ENCODE measurements at places on chromosomes 13 and 19.
A peak's percentile ranks its signal among the peaks of the same experiment; 100 is the strongest.

DNA sequence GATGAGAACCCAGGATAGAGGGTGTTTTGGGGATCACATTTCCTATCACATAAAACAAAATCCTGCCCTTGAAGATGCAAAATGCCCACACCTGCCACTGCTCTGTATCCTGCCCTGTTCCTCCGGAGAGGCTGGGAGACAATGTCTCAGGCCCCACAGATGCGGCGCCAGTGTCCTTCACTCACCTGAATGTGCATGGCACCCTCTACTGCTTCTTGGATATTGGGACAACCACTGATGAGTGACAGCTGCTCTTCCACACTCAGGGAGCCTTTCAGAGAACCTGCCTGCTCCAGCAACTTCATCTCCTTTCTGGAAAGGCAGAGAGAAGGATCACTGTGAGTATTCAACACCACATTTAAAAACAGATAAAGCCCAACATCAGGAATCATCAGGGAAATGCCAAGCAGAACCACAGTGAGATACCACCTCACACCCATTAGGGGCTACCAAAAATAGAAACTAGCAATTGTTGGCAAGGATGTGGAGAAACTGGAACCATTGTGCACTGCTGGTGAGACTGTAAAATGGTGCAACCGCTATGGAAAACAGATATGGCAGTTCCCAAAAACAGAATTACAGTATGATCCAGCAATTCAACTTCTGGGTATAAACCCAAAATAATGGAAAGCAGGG, 36.4 kb downstream of the CRYL1 start:
- peak; percentile 91 for DNase-seq

- DNase-seq = no peak
Observed at GRCh38 chr13:22311734-22312404, 641.0 kb downstream of the FGF9 start.

GRCh38 chr13:110309661-110310524, 2.8 kb downstream of the COL4A2 start:
- DNase-seq = no peak

- DNase-seq = no peak
Observed at GRCh38 chr13:60043262-60043661, 120.5 kb downstream of the DIAPH3 start.

- DNase-seq = no peak
Observed at GRCh38 chr19:46670813-46671212, 9.8 kb upstream of the DACT3 start.

GRCh38 chr13:109126891-109127641, 497.7 kb downstream of the MYO16 start:
- no peak for DNase-seq

DNA sequence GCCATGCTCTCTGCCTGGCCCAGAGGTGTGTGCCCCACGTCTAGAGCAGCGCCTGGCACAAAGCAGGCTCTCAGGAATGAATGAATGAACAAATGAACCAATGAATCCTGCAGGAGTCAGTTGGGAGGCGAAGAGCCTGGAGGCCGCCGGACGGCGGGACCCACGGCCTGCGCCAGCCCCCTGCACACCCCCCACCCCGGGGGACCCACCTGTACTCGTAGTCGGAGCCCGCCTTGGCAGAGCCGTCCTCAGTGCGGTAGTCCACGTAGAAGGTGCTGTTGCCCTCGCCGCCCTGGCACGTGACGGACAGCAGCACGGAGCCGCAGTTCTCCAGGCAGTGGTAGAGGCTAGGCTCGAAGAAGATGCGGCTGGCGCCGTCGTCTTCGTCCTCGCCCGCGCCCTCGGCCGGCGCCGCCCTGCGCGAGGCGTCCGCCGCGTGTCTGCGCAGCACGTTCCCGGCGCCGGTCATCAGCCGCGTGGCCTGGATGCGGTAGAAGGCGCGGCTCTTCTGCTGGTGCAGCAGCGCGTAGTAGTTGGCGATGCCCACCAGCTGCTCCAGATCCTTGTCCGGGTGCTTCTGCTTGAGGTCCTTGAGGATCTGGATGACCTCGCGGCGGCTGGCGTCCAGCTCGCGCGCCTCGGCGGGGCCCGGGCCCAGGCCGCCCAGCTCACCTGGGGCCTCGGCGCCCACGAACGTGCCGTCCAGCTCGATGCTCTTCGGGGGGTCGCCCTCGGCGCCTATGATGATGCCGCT, 14.8 kb downstream of the SLC8A2 start:
- DNase-seq = no peak

GRCh38 chr19:16208064-16208759, 10.5 kb downstream of the AP1M1 start:
- no peak for DNase-seq

DNA sequence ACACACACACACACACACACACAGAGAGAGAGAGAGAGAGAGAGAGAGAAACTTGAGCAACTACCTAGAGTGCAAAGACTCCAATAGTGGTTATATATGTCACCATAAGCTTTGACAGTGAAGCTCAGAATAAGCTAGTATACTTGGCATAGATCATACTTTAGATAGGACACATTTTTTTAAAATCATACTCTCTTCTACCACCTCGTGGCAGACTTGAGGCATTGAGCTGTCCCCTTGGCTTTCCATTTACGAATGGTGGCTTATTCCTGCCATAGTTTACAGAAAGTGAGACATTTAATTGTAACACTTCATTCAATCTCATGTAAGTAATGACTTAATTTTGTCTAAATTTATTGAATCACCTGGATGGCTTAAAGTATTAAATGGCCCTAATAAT, 108.2 kb downstream of the EDNRB start:
- DNase-seq = peak; percentile 69

DNA sequence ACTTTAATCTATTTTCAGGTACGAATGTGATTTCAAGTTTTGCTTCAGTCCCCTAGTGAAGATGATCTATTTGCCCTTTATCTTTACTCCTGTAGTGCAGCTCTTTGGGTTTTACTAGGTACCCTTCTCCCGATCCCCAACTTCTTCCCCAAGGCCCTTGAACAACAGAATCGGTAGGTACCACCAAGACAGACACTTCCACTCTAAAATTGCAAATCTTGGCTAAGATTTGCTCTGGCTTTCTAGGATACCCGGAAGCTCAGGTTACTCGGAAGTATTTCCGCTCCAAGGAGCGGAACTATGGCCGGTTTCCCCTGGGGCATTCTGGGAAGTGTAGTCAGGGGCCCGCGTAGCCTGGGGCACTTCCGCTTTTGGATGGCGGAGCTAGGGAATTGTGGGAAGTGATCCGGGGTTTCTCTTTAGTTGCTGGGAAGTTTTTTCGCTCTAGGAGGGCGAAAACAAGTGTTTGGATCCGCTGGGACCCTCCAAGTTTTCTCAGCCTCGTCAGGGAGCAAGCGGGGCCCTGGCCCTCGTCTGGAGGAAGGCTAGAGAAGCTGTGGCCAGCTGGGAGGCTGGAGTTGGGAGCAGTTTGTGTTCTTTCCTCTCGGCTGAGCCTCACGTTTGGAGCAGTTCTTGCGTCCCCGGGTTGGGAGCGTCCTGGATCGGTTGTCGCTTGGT, 5.1 kb upstream of the ZNF227 start:
- peak; percentile 99 for DNase-seq

GRCh38 chr19:36032251-36033104, at the start of gene CLIP3:
CLIP3 (minus strand) TSS chr19:36032873; CDS start chr19:36032357, 516 bp downstream.
- no peak for DNase-seq

DNA sequence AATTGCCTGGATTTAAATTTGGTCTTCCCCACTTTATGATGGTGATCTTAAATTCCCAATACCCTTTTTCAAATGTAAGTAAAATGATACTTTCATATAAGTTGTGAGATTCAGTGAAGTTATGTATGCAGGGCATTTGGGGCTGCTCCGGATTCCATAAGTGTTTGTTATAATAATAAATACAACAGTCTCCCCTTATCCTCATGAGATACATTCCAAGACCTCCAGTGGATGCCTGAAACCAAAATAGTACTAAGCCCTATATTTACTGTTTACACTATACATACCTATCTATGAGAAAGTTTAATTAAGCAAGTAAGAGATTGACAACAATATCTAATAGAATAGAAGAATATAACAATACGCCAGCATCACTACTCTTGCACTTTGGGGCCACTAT, 2237.8 kb downstream of the PCDH9 start:
- no peak for DNase-seq

- DNase-seq = no peak
Observed at GRCh38 chr19:772063-772462, 21.2 kb downstream of the MISP start.

- no peak for DNase-seq
Observed at GRCh38 chr13:96844616-96845015, 149.7 kb downstream of the OXGR1 start.

DNA sequence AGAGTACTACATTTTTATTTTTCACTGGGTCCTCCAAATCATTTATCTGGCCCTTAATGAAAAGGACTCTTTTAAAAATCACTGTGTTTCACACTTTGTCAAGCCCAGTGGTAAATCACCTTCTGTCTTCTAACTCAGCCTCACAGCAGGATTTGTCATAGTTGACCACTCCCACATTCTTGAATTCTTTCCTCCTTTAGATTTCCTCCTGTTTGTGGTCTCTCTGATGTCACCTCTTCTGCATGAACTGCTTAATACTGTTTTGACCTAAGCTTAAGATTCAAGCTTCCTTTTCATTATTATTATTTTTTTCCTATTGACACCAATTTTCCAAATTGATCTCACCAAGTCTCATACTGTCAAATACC, 899.8 kb upstream of the MIR17HG start:
- no peak for DNase-seq

- no peak for DNase-seq
Observed at GRCh38 chr19:35076657-35077056, 35.1 kb downstream of the HPN start.

- no peak for DNase-seq
Observed at GRCh38 chr19:57954996-57955395, 7.5 kb upstream of the ZNF256 start.

DNA sequence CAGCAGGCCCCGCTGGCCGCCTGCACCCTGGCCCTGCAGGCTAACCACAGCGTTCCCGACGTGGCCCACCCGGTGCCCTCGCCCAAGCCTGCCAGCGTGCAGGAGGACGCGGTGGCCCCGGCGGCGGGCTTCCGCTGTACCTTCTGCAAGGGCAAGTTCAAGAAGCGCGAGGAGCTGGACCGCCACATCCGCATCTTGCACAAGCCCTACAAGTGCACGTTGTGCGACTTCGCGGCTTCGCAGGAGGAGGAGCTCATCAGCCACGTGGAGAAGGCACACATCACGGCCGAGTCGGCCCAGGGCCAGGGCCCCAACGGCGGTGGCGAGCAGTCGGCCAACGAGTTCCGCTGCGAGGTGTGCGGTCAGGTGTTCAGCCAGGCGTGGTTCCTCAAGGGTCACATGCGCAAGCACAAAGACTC, 72.1 kb downstream of the ZNF536 start:
- DNase-seq = no peak

DNA sequence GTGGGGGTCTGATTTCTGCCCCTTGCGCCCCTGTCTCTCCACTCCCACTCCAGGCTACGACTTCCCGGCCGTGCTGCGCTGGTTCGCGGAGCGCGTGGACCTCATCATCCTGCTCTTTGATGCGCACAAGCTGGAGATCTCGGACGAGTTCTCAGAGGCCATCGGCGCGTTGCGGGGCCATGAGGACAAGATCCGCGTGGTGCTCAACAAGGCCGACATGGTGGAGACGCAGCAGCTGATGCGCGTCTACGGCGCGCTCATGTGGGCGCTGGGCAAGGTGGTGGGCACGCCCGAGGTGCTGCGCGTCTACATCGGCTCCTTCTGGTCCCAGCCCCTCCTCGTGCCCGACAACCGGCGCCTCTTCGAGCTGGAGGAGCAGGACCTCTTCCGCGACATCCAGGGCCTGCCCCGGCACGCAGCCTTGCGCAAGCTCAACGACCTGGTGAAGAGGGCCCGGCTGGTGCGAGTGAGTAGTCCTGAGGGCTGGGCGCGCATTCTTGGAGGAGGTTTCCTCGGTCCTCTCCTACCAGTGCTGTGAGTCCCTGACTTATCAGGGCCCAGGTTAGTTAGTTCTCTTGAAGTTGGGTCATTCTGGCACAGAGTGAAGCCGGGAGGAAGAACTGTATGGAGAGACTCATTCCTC, 12.7 kb downstream of the EHD2 start:
- DNase-seq = no peak

- DNase-seq = peak; percentile 82
Observed at GRCh38 chr19:29858000-29858596, 46.3 kb downstream of the CCNE1 start.

GRCh38 chr19:49458567-49458903, 5.5 kb downstream of the ALDH16A1 start:
- DNase-seq = no peak

DNA sequence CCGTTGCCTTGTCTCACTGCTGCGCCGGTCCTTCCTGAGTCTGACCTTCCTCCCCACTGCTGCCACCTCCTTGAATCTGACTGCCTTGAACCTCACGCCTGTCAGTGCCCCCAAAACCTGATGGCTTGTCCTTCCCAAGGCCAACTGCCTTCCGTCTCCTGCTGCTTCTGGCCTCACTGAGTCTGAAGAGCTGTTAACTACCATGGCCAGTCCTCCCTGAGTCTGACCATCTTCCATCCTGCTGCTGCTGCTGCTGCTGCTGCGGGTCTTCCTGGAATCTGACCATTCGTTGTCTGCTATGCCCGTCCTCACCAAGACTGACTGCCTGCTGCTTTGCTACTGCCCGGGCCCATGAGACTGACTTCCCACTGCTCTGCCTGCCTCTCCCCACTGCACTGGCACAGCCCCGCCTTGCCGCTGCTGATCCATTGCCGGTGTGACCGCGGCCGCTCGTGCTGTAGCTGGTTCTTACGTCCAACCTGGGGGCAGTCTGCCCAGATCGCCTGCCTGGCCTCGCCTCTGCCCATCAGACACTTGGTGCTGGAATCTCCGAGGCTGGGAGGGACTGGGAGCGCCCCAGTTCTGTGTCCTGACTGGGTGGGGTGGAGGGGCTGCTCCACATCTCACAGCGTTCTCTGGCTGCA, 2.9 kb upstream of the RCN3 start:
- no peak for DNase-seq

- no peak for DNase-seq
Observed at GRCh38 chr13:47426126-47426849, 529.4 kb upstream of the HTR2A start.

GRCh38 chr19:58366585-58367430, 4.3 kb upstream of the ZNF497 start:
- DNase-seq = no peak

GRCh38 chr13:27120011-27120410, 51.6 kb downstream of the USP12 start:
- DNase-seq = no peak

GRCh38 chr19:18002347-18002850, 5.6 kb upstream of the ARRDC2 start:
- no peak for DNase-seq

DNA sequence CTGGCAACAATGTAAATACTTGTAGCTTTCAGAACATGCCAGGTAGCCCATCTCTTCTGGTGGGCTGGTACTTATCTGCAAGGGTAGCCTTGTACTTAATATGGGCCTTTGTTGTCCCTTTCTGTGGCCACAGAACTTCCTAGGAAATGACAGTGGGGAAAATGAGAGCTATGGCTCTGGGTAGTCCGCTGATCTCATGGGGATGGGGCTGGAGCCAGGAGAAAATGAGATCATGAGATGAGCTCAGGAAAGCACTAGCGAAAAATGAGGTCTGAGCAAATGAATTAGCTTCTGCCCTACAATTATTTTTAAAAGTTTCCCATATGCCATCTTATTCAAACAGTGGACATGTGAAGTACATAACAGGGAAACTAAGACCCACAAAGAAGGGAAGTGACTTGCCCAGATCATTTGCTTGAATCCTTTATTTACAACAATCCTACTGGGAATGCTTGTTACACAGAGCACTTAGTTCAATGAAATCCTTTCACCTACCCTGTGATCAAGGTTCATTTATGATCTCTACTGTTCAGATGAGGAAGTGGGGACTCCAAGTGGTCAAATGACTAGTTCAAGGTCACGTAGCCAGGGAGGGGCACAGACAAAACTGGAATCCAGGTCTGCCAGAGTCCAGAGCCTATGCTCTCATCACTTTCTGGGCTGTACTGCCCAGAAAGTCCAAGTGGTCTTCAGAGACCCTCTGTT, 87.1 kb downstream of the PTPRS start:
- DNase-seq = no peak

Data from HT-29 (cell line).